ENCODE measurements at places on chromosomes 1 and 21. TPM values are rescaled to one million over a fixed set of nuclear protein-coding genes. Genes with fewer than 3 reads are reported as not detected.

The PGLYRP3 gene
- not detected for total RNA-seq

The KLF17 gene
- not detected for total RNA-seq

The F13B gene
- total RNA-seq = not detected

The ATP6V1G3 gene
- not detected for total RNA-seq

The PSMB2 gene
- total RNA-seq = 39.9 TPM

The C1orf185 gene
- not detected for total RNA-seq

The KPRP gene
- not detected for total RNA-seq

The TMEM201 gene
- 21.1 TPM for total RNA-seq

The AADACL4 gene
- not detected for total RNA-seq

The LCE2B gene
- not detected for total RNA-seq

The CELA2B gene
- total RNA-seq = not detected
